ENCODE measurements at places on chromosomes 4 and X. TPM values are rescaled to one million over a fixed set of nuclear protein-coding genes. Genes with fewer than 3 reads are reported as not detected.

Gene DGAT2L6
- not detected for polyA plus RNA-seq

Gene SPINK2
- polyA plus RNA-seq: 0.72 TPM

DNA sequence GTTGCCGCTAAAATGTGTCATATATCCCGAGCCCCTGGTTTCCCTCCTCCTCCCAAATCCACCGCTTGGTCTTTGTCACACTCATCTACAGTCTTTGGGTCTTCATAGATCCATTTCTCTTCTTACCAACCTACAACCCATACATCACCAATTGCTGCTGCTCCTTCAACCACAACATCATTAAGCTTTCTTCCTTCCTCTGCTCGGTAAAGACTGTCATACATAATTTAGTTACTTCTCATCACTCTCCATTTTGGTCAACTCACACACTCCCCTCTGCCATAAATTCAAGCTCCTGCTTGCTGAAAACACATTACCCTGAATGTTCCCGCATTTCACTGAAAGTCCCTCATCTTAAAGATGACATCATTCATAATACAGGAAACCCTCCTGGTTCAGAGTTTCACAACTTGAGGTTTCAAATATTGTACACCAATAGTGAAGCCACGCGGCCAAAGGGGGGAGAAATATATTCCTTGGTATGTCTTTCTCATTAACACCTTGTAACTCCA, 1.7 kb upstream of the DCTD start:
- DNase-seq: peak; percentile 48

DNA sequence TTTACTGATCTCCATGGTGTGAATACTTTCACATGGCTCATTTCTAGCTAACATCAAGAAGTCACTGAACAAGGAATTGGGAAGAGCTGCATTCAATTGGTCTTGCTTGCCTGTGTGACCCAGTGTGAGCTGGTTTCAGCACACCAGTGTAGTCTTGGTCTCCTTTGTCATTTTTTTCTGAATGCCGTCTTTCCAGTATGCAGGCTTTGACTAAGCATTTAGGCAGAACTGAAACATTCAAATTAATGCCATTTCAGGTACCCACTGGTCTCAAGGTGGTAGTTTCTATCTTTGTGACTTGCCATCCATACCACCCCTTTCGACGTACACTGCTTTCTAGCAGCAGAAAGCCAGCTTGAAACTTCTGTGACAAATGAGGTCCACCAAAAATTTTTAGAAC, 550.5 kb upstream of the BOD1L1 start:
- no peak for DNase-seq

- DNase-seq: no peak
Measured at GRCh38 chr4:96295143-96295741, 455.3 kb downstream of the PDHA2 start.

GRCh38 chrX:39397561-39398199, 596.4 kb downstream of the MID1IP1 start:
- peak; percentile 69 for DNase-seq
